ENCODE measurements at places on chromosomes 5 and 9. TPM values are rescaled to one million over a fixed set of nuclear protein-coding genes. Genes with fewer than 3 reads are reported as not detected.
A peak's percentile ranks its signal among the peaks of the same experiment; 100 is the strongest.

DNA sequence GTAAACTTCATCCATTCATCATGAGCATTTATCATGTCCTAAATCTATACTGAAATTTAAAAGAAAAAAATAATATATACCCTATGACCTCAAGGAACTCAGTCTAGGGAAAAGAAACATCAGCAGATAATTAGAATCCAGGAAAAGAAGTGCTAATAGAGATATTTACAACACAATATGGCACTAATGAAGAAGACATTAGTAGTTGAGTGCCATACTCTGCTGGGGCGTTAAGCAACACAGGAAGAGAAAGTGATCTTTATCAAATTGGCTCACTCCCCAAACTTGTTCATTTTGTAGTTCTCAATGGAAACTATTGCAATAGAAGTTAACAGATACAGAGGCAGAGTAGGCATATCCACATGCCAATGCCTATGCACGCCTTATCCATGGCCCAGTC lies 27.5 kb downstream of the GABRA6 start:
- DNase-seq = no peak

GRCh38 chr9:93606187-93606586 lies 29.8 kb downstream of the PHF2 start:
- no peak for DNase-seq

- DNase-seq = no peak
These were observed 24.4 kb downstream of the LMNB1 start for GRCh38 chr5:126801174-126801991.

DNA sequence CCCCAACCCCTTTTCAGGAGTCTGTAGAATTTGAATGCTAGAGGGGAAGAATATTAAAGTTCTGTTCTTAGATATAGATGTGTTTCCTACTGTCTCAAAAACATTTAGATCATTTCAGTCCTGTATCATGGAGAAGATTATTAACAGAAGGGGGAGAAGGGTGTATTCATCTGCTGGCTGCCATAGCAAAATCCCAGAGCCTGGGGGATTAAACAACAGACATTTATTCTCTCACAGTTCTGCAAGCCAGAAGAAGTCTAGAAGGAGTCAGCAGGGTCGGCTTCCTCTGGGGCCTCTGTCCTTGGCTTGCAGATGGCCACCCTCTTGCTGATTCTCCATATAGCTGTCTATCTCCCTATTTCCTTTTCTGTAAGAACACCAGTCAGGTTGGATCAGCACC lies 150.1 kb upstream of the OTULINL start:
- no peak for DNase-seq

GRCh38 chr5:56077796-56078233 lies 83.1 kb upstream of the IL6ST start:
- DNase-seq = no peak

DNA sequence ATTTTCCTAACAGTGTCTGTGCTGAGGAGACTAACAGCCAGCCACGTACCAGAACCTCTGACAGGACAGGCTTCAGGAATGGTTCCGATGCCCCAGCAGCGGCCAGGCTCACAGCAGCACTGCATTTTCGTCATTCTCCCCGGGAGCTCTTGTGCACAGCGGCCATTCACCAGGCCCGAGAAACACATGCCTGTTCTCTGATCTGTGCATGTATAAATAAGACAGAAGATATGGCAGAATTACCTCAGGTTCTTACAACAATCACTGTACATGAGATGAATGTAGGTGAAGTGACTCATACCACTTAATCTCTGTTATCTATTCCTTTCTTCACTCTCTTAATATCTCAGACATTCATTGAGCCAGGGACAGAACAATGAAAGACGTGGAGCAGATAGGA lies 143.0 kb downstream of the FBN2 start:
- DNase-seq = no peak

DNA sequence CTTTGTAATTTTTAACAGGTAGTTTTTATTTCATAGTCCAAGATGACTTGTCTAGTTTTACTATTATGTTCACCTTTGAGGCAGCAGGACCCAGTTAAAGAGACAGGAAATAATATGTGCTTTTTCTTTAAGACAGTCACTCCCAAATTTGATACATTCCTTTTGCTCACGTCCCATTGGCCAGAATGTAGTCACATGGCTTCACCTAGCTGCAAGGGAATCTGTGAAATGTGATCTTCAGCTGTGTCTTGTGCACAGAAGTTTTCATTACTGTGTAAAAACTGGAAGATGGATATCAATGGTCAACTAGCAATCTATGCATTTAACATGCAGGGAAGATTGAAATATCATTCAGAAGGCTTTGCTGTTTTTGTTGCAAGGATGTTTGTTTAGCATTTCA lies 41.1 kb downstream of the XRCC4 start:
- DNase-seq = no peak

- DNase-seq = no peak
These were observed 74.1 kb upstream of the SARDH start for GRCh38 chr9:133812077-133812868.

- no peak for DNase-seq
These were observed 27.7 kb downstream of the FGD3 start for GRCh38 chr9:92974761-92975755.

DNA sequence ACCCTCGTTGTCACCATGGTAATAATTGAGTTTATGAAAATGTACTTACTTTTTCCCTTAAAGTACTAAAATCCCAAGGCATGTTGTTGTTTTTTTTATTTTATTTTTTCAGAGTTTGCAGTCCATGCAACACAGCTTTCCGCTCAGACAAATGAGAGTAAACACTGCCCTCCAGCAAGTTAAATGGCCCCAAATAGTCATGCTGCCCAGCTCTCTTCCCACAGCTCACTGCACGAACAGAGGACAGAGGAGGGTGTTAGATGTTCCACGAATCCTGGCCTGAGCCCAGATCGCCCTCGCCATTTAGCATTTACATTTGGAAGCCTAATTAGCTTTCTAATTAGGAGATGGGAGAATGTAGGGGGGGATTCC lies 1.9 kb downstream of the NIM1K start:
- DNase-seq = no peak

- no peak for DNase-seq
These were observed 1.2 kb downstream of the DUSP1 start for GRCh38 chr5:172769616-172770373.

- DNase-seq = no peak
These were observed 11.2 kb upstream of the HMHB1 start for GRCh38 chr5:143800715-143801114.

GRCh38 chr5:140217299-140218026 lies 42.5 kb downstream of the CYSTM1 start:
- no peak for DNase-seq

DNA sequence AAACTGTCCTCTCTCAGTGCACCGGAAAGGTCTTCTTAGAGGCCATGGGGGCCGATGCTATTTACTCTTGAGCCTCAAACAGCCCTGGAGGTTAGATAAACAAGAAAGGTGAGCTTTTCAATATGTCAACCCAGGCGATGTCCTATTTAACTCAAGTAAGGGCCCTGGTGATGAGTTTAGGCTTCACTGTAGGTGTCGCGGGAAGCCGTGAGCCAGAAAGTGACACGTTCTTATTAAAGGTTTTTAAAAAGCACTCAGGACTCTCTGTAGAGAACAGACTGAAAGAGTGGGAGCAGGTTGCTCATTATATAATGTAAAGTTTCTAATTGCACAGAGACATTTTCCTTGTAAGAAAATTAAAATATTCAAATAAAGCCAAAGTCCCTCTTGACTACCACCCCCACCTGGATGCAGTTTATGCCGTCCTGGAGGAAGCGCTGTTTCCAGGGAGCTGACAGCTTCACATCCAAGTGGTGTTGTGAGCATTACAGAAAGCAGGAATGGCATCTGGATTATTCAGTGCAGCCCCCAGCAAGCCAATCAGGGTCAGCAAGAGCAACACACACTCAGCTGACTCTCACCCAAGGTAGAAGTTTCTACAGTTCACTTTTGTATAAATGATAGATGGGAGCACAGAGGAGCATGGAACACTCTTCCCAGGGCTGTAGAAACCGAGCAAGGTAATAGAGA lies 280.3 kb downstream of the DRD1 start:
- DNase-seq = no peak

GRCh38 chr5:93800988-93801811 lies 59.8 kb upstream of the POU5F2 start:
- DNase-seq = no peak

GRCh38 chr5:165906871-165907270 lies 2384.6 kb upstream of the WWC1 start:
- no peak for DNase-seq

- no peak for DNase-seq
These were observed 92.4 kb downstream of the MAP1B start for GRCh38 chr5:72199681-72200080.

- no peak for DNase-seq
These were observed 8.3 kb downstream of the HSD17B3 start for GRCh38 chr9:96293498-96294158.

- no peak for DNase-seq
These were observed 25.6 kb downstream of the CSF2 start for GRCh38 chr5:132099076-132099748.

GRCh38 chr5:50666261-50667022 lies at the start of gene PARP8:
Gene PARP8, plus strand, starts transcription at chr5:50666637. Its CDS starts 459 bp downstream, at chr5:50667096.
- DNase-seq = peak; percentile 66

DNA sequence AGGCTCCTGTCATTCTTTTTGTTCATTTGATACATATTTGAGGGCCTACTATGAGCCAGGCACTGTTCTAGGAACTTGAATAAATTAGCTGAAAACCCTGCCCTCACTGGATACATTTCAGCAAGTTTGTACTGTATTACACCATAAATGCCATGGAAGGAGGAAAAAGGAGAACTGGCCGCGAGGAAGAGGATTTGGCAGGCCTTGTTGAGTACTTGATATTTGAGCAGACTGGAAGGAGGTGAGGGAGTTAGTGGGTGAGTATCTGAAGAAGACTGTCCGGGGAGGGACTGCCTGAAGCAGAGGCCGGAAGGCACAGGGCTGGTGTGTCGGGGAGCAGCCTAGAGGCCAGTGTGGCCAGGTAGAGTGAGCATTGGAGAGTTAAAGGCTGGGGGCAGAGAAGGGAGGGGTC lies 4.5 kb downstream of the SNX30 start:
- no peak for DNase-seq

DNA sequence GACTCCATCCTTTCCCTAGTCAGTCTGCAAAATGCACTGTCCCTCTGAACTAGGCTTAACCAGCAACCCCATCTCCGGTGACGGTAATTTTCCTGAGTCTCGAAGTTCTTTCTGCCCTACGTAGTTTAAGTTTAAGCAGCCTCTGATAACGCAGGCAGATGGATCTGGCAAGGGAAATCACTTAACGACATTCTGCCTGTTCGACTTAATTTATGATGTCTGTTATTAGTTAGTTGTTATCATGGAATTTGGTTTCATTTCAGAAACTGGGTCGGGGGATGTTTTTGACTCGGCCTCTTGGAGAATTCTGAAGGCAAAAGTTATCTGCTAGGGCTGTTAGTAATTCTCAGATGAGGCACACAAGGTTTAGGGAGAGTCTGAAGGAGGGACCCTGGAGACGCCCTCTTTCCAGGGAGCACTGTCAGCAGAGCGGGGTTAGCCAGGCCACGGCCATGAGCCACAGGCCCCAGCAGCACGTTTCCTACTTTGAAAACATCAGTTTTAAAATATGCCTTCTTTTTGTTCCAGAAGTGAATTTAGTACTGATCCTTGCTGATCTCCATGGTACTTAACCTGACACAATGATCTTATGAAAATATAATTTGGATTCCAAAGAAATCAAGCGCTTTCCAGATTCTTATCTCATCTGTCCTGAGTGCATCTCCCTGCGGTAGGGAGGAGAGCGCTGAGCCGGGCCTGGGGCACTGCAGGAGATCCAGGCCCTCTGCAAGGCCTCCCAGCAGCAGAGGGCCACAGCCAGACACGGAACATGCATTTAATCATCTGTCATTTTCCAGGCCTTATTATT lies 171.0 kb upstream of the OTULINL start:
- DNase-seq = no peak

DNA sequence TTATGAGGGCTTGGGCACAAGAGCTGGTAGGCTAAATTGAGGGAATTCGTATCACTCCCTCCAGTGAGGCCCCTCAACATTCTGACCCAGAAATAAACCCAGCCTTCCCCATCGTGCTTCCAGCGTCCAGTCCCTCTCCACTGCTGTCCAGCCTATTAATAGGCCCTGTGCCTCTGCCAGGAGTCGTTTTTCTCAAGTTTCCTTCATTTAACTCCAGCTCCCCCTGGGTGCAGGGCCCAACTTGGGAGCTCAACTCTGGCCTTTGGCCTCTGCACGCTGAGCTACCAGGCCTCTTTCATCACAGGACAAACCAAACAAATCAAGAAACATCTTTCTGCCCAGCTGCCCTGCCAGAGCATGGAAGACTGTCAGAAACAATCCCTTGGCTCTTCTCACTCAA lies 10.0 kb downstream of the HBEGF start:
- DNase-seq = no peak

DNA sequence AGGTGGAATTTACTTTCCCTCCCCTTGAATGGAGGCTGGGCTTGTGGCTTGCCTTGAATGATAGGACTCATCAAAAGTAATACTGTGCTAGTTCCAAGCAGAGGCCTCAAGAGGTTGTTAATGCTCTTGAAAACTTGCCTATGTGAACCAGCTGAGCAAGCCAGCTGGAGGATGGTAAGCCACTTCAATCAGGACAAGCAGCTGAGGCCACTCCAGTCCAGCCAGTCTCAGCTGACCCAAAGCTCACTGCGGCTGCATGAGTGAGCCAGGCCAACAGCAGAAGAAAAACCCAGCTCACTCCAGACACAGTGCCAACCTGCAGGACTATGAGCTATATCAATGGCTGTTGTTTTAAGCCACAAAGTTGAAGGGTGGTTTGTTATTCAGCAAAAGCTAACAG lies 182.8 kb downstream of the MCTP1 start:
- no peak for DNase-seq

DNA sequence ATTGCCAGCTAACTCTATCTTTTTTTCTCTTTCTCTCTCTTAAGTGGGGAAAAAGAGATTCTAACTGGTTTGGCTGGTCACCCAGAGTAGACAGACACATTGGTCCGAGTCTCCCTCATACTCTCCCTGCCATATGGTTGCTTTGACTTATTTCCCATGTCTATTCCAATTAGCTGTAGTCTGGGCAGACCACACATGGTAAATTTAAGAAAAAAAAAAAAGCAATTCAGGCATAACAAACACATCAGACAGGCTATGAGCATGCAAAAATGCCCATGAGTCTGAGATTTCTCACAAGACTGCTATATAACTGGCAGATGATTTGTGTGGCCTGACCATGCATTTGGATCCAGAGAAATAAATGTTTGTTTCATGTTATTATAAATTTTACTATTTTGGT lies 110.2 kb upstream of the FGF10 start:
- DNase-seq = no peak

The NR2F1-AS1 gene
- total RNA-seq = 0.76 TPM

The PCDHA9 gene
- 1.4 TPM for total RNA-seq

The PDZD2 gene
- 7.5 TPM for total RNA-seq

The SPRY4 gene
- 140 TPM for total RNA-seq

The PCDHB6 gene
- total RNA-seq = 0.24 TPM

The PKD2L2 gene
- total RNA-seq = 0.21 TPM

The RNF20 gene
- total RNA-seq = 51.8 TPM

The BHMT2 gene
- 0.11 TPM for total RNA-seq

The ABO gene
- total RNA-seq = 0.15 TPM

The PCDHGB5 gene
- 9.7 TPM for total RNA-seq

The BTNL3 gene
- total RNA-seq = not detected
